ENCODE measurements at places on chromosomes 2 and 18. TPM values are rescaled to one million over a fixed set of nuclear protein-coding genes. Genes with fewer than 3 reads are reported as not detected.

The GDF7 gene
- 0.32 TPM for total RNA-seq

The CYRIA gene
- 4.6 TPM for total RNA-seq

The OXER1 gene
- total RNA-seq: 0.74 TPM

The CNRIP1 gene
- 11.1 TPM for total RNA-seq

The THAP4 gene
- 84.5 TPM for total RNA-seq
